ENCODE measurements at places on chromosomes 6 and 20. TPM values are rescaled to one million over a fixed set of nuclear protein-coding genes. Genes with fewer than 3 reads are reported as not detected.

LRRC73 gene
- 1.5 TPM for polyA plus RNA-seq

EPPIN gene
- not detected for polyA plus RNA-seq

STX11 gene
- polyA plus RNA-seq, result 1.1 TPM

PBOV1 gene
- not detected for polyA plus RNA-seq

PKHD1 gene
- 6.4 TPM for polyA plus RNA-seq

GHRH gene
- polyA plus RNA-seq, result 0.80 TPM

TNFRSF6B gene
- polyA plus RNA-seq, result 14.0 TPM

DDR1 gene
- 149 TPM for polyA plus RNA-seq

ZSCAN31 gene
- 10.5 TPM for polyA plus RNA-seq

ZNF334 gene
- polyA plus RNA-seq, result 7.0 TPM

PIM1 gene
- polyA plus RNA-seq, result 15.1 TPM

PMEPA1 gene
- 45.5 TPM for polyA plus RNA-seq

BEND6 gene
- polyA plus RNA-seq, result 0.87 TPM

COL19A1 gene
- 0.19 TPM for polyA plus RNA-seq

PACRG gene
- 7.1 TPM for polyA plus RNA-seq

CST4 gene
- not detected for polyA plus RNA-seq

CD24 gene
- polyA plus RNA-seq, result 417 TPM

PRPF6 gene
- 35.7 TPM for polyA plus RNA-seq

PRL gene
- not detected for polyA plus RNA-seq

LINC00237 gene
- polyA plus RNA-seq, result not detected

HM13 gene
- polyA plus RNA-seq, result 178 TPM

RNF182 gene
- polyA plus RNA-seq, result 0.34 TPM

BTN1A1 gene
- polyA plus RNA-seq, result not detected

PLEKHG1 gene
- polyA plus RNA-seq, result 1.3 TPM

WFDC5 gene
- polyA plus RNA-seq, result not detected

TBC1D32 gene
- polyA plus RNA-seq, result 3.1 TPM

RBL1 gene
- polyA plus RNA-seq, result 1.4 TPM

MICB gene
- 0.76 TPM for polyA plus RNA-seq

TEAD3 gene
- 8.5 TPM for polyA plus RNA-seq

PRDM1 gene
- 0.92 TPM for polyA plus RNA-seq

MUC22 gene
- not detected for polyA plus RNA-seq

MAPK13 gene
- polyA plus RNA-seq, result 20.2 TPM

DCDC2 gene
- 13.1 TPM for polyA plus RNA-seq

CGAS gene
- polyA plus RNA-seq, result 0.84 TPM

Data from pancreas (tissue), 10 donors.